GM13977 (cell line): ENCODE measurements at places on chromosomes 7 and 10.

- DNase-seq = peak; percentile 72
These were observed 69.6 kb downstream of the ATXN7L1 start for GRCh38 chr7:105806592-105807447.

GRCh38 chr7:70156057-70156456 is 557.8 kb downstream of the AUTS2 start:
- DNase-seq = no peak

DNA sequence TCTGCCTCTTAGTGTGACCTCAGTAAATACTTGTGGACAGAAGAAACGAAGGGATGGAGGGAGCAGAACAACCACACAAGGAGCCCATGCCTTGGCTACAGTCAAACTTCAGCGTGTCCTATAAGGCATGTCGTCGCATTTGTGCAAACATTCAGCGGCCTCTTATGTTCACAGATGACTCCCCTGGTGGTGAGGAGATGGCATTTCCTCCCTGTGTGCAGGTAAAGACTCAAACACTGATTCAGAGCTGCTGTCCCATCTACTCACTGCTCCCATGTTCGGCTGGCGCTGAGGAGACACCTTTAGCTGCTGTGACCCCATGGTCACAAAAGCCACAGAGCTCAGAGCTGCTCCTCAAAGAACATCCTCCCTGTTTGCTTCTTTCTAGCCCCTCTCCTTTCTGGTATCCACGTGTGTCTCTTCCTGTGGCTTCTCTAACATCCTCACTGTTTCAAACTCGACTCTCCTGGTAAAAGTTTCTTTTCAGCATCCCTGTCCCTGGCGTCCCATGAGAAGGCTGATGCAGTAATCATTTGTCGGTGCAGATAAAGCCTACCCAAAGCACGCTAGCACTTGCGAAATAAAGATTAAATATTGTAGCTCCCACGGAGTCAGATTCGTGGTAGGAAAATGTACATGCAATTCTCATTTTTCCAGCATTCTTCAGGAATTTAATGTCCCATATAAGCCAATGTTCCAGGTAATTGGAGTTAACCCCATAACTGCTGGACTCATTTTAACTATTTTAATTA is 124.9 kb upstream of the NEBL start:
- no peak for DNase-seq

GRCh38 chr7:66353547-66353946 is 148.4 kb downstream of the TPST1 start:
- DNase-seq = no peak

GRCh38 chr7:31687024-31687748 is at the start of gene PPP1R17:
Gene PPP1R17 (plus strand): TSS chr7:31687215. CDS start chr7:31692442, 5,227 bp downstream.
- no peak for DNase-seq

DNA sequence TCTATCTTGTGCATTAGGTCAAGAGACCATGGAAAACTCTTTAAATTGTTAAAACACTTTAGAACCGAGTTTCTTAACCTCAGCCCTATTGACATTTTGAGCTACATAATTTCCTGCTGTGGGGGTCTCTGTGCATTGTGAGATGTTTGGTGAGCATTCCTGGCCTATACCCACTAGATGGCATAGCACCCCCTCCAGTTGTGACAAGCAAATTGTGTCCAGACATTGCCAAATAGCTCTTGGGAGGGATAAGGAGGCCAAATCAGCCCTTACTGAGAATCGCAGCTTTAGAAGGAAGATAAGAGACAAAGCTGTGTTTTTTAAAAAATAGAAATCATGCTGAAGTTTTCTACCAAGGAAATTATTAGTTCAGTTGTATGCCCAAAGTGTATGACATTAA is 1158.5 kb upstream of the C7orf33 start:
- no peak for DNase-seq

DNA sequence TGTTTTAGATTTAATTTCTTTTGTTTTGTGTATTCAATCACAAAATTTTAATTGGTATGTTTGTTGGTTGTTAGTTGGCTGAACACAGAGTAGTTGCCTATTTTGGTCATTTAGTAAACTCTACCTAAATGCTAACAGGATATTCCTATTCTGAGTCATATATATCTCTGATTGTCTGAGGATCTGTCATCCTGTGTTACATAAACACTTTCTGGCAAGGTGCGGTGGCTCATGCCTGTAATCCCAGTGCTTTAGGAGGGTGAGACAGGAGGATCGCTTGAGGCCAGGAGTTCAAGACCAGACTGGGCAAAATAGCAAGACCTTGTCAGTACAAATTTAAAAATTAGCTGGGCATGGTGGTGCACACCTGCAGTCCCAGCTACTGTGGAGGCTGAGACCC is 178.6 kb downstream of the PLCE1 start:
- no peak for DNase-seq

DNA sequence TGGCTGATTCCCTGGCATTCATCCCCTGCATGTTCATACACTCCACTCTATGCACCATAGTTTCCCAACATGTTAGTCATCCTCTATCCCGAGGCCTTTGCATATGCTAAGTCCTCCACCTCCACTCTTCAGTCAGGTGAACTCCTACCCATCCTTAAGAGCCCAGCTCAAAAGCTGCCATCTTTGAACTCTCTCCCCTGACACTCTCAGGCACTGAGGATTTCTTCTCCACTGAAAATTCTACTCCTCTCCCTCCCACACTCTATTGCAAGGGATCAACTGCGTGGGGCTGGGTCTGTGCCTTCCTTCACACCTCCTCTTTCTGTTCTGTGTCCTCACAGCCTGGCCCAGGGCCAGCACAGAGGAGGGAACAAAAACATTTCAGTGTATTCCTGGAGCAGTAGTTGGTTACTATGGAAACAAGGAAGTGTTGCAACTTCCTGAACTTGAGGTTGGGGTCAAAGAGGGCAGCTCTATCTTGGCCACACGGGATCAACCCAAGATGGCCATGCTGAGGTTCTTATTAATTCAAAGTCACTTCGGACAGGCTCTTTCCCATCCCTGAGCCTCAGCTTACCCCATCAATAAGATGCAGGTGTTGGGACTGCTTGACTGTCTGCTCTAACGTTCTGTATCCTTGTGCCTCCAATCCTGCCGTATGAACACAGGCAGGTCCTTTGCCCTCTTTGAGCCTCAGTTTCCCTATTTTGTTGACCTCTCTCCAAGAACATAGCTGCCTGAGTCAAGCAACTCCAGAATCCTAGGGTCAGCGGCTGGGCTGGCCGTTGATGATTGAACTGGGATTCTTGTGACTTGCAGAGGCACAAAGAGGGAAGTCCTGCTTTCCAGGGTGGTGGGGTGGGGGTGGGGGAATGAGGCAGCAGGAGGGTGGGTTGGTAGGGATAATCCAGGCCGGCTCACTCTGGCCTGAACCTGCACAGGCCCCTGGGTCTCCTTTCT is 15.5 kb downstream of the ZMIZ1 start:
- no peak for DNase-seq

GRCh38 chr7:901388-902154 is 25.2 kb downstream of the GET4 start:
- DNase-seq = peak; percentile 89

- DNase-seq = no peak
These were observed 59.0 kb downstream of the BUB3 start for GRCh38 chr10:123213192-123213591.

GRCh38 chr7:47149208-47149839 is 432.6 kb downstream of the TNS3 start:
- DNase-seq = no peak

GRCh38 chr10:83909001-83909400 is 230.3 kb upstream of the GHITM start:
- no peak for DNase-seq

DNA sequence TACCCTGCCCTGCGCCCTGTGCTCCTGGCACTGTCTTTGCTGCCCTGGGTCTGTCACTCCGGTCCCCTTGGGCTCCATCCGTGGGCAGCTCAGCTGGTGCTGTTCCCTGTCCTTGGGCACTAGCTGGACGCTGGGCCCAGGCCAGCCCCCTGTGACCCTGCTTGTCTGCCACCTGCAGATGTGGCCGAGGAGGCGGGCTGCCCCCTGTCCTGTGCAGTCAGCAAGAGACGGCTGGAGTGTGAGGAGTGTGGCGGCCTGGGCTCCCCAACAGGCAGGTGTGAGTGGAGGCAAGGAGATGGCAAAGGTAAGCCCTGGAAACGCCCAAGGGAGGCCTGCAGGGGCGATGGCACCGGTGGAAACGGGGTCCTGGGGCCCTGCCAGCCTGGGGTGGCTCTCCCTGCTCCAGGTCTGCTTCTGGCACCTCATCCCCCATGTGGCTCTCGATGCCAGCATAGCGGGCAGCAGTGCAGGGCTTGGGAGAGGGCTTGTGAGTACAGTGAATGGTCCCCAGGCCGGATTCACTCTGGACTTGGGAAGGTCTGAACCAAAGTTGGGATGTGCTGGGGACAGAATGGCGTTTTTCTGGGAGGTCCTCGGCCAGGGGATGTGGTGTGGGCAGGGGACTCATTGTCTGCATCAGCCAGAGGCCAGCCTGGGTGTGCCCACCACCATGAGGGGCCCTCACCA is 26.2 kb upstream of the CSGALNACT2 start:
- DNase-seq = no peak
